Stimulated activated CD8-positive, alpha-beta memory T cell treated with anti-CD3 and anti-CD28 coated beads, Interleukin-7, amount 100 ng/mL, for 4 hours (primary cell): ENCODE measurements at places on chromosomes 3 and 15.

- no peak for DNase-seq
Observed at GRCh38 chr3:65939801-65940246, 98.9 kb downstream of the MAGI1 start.

DNA sequence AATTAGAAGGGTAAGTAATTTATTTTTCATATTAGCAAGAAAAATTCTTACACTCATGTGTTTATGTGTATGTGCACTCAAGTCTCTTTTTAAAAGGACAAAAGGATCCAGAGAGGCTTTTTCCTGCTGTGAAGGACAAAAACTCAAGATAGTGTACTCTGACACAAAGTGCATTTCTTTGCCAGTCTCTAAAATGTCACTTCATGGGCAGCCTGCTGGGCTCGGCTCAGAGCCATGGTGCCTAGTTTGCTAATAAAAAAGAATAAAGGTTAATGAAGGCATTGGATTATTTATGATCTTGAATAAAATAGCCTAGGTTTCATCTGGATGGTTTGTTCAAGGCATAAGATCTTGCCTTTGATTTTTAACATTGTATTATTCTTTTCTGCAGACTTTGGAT lies 989.0 kb downstream of the TBL1XR1 start:
- DNase-seq: no peak

- no peak for DNase-seq
Observed at GRCh38 chr3:100526613-100527346, 34.4 kb downstream of the TMEM45A start.

- DNase-seq: no peak
Observed at GRCh38 chr3:138933981-138934691, 12.8 kb downstream of the FOXL2 start.

DNA sequence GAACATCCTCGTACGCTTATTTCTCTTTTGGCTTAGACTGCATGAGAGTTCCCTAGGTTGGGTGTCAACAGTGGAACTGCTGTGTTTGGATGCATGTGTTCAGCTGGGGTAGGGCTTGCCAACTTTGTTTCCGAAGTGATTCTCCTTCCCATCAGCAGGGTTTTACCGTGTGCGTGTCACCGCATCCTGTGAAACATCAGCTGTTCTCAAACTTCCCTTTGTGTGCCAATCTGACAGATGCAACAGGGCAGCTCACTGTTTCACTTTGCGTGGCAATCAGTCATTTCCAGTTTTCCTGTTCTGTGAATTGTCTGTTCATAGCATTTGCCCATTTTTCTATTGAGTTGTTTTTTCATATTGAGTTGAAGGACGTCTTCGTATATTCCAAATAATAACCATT lies 218.8 kb downstream of the VPS13C start:
- no peak for DNase-seq
